Left lobe of liver (tissue), 2 donors: ENCODE measurements at places on chromosomes 16 and 17. TPM values are rescaled to one million over a fixed set of nuclear protein-coding genes. Genes with fewer than 3 reads are reported as not detected.
A peak's percentile ranks its signal among the peaks of the same experiment; 100 is the strongest.

GNG13 gene
- not detected for total RNA-seq

DNAAF1 gene
- total RNA-seq = not detected

C16orf86 gene
- total RNA-seq = 5.5 TPM

CD7 gene
- 1.4 TPM for total RNA-seq

BAHCC1 gene
- 8.0 TPM for total RNA-seq

ATP2A3 gene
- 3.9 TPM for total RNA-seq

ST6GALNAC2 gene
- 4.0 TPM for total RNA-seq

EFTUD2 gene
- 33.8 TPM for total RNA-seq

PRSS27 gene
- total RNA-seq = 0.45 TPM

DNA sequence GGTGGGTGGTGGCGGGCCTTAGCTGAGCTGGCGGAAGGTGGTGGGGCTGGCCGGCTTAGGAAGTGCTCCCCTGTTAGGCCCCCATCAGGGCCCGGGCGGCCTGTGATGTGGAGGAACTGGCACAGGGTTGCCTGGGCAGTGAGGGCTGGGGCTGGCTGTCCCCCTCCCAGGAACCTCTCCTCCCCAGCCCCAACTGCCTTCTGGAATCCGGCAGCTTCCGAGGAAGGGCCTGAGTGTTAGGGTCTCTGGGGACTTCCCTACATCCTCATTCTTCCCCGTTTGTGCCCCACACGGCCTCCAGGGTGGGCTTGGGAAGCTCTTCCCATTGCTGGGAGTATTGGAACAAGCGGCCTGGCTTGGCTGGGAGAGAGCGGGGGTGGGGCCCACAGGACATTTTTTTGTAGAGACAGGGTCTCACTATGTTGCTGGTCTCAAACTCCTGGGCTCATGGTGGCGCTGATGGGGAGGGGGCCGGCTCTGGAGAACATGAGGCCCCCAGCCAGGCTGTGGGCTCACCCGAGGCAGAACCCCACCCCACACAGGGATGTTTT is 89.9 kb upstream of the CIBAR2 start:
- no peak for DNase-seq

DNA sequence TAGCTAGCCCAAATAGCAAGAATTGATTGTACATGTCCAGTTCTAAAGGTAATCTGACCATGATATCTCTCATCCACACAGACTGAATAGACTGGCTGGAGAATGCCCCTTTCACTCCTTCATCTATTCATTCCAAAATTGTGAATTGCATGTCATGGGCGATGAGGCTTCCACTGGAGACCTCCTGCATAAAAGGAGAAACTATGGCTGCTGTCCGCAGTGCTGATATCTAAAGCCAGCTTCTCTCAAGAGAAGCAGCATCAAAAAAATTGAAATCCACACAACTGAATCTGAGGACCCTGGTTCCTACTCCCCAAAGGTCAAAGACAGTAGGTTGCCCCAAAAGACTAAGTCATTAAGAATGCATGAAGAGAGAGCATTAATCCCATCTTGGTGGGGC is 7.9 kb upstream of the SCNN1G start:
- DNase-seq = no peak

DNA sequence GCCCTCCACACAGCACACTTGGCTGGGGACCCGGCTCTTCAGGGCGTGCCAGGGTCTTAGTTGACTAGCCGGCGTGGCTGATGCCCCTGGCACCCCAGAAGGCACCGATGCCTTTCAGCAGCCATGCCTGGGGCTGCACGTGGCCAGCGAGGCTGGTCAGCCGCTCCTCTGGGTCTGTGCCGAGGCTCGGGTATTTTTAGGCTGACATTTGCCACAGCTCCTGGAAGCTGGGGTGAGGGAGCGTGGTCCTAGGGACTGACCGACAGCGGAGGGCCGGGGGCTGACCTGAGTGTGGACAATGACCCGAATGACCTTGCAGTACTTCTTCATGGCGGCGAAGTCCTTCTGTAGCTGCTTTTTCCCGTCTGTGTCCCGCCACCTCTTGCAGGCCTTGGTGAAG is 3.9 kb downstream of the RPL3L start:
- no peak for DNase-seq

- DNase-seq = no peak
These were observed 662 bp upstream of the TUBB3 start for GRCh38 chr16:89922477-89922883.

DNA sequence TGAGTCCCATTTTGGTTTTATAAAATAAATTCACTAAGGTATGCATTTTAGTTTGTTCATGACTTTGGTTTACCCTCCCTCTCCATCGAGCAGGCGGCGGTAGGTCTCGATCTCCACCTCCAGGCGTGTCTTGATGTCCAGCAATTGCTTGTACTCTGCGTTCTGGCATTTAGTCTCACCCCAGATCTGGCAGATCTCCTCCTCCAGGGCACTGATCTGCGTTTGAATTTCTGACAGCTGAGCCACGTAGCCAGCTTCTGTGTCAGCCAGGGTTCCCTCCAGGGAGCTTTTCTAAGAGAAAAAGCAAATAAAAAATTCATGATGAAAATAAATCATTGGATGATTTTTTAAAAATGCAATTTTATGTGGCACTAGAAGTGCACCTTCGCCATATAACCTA is 4.2 kb downstream of the KRT24 start:
- no peak for DNase-seq

DNA sequence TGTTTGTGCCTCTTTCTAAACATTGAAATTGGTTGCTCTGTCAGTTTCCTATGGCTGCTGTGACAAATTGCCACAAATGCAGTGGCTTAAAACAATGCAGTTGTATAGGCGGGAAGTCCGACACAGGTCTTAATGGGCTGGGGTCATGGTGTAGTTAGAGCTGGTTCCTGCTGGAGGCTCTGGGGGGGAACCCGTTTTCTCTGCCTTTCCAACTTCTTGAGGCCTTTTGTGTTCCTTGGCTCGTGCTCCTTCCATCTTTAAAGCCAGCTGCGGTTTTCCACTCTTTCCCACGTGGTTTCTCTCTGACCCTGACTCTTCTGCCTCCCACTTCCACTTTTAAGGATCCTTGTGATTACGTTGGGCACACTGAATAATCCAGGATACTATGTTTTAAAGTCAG is 12.5 kb downstream of the EPN2 start:
- no peak for DNase-seq

- no peak for DNase-seq
These were observed 58.4 kb upstream of the MTMR4 start for GRCh38 chr17:58572846-58573245.

- no peak for DNase-seq
These were observed 2.4 kb downstream of the EFNB3 start for GRCh38 chr17:7707446-7707845.

GRCh38 chr17:10059684-10060211 is 138.7 kb downstream of the GAS7 start:
- no peak for DNase-seq

DNA sequence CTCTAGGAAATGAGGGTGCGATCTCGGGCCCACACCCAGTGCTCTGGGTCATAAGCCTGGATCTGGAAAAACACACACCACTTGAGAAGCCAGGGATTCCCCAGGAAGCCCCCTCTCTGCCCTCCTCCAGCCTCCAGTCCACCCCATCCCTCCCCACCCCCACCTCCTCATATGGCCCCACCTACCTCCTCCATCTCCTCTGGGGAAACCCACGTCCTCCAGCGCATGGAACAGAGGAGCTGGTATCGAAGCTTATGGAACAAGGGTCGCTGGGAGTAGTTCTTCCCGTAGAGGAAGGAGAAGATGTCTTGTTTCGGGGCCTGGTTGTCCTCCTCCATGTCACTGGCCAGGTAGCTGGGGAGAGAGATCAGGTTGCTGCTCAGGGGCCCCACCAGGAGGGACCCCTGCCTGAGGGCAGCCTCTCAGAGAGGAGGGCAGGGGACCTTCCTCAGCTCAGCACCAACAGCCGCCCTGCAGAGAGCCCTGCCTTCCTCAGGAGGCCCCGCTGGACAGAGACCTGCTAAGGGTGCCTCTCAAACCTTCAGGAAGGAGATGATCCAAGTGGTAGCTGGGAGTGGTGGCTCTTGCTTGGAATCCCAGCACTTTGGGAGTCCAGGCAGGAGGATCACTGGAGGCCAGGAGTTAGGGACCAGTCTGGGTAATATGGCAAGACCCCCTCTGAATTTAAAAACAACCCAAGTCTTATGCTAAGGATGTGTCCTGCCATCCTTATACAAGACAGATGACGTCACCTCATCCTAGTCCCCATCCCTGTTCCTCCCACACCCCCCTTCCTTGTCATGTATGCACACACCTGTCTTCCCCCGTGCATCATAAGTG is 5.0 kb downstream of the SPDYE4 start:
- no peak for DNase-seq

DNA sequence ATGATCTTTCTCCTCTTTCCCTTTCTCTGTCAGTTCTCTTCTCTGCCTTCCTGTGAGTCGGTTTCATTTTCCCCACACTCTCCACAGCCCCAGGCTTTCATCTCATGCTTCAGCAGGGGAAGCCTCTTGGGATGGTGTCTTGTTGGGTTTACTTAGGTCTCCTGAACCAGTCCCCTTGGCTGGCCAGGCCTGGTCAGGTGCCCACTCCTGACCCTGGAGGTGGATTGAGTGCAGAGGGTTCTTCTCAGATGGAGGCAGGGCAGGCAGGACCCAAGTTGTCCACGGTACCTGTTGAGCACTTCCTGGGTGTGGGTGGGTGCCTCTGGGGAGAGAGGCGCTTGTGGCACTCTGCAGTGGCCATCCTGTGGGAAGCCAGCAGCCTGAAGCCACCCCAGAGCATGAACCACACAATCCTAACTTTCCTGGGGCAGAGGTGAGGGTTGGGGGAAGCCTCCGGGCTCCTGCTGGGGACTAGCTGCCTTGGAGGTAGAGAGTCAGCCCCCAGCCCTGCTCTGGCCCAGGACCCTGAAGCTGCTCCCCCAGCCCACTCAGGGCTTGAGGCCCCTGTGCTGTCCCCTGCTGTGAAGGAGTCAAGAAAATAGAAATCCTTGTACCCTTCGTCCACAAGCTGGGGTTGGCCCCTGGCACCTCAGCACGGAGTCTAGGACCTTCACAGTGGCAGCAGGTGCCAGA is 2.0 kb upstream of the RAP1GAP2 start:
- no peak for DNase-seq

- peak; percentile 23 for DNase-seq
These were observed 54.1 kb downstream of the TNFRSF13B start for GRCh38 chr17:16917671-16918394.

DNA sequence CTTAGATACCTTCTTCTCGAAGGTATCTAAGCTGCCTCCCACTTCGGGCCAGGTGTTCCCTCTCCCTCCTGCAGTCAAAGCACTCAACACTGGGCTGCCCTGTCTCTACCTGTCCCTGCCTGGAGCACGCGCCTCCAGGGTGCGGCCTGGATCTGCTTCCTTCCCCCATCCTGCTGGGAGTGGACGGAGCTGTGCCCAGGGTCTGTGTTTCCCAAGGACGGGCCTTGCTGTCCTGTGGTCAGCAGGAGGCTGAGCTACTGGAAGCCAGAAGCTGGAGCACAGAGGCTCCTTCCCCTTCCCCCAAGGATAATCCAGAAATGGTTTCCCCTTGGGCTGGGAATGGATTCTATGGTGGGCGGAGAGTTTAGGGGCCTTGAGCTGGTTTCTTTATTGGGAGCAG is 16.7 kb downstream of the LLGL2 start:
- no peak for DNase-seq

- no peak for DNase-seq
These were observed 766.5 kb upstream of the GOT2 start for GRCh38 chr16:59500601-59501000.

DNA sequence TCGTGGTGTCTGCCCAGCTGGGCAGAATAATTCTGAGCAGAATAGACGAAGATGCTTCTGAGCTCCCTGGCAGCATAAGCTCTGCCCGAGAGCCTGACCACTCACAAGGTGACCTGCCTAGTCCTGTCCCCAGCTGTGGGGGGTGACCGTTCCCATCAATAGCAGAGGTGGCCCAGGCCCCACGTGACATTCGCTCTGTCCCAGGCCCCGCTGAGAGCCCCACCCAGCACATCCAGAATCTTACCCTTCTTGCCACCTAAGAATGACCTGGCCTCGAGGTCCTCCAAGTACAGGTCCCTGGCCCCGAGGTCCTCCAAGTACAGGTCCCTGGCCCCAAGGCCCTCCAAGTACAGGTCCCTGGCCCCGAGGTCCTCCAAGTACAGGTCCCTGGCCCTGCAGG is 695 bp upstream of the TMEM204 start:
- DNase-seq = no peak

- no peak for DNase-seq
These were observed 47.8 kb upstream of the RASL10B start for GRCh38 chr17:35683591-35683990.

GRCh38 chr17:15154618-15155017 is 110.5 kb downstream of the PMP22 start:
- DNase-seq = no peak

- DNase-seq = no peak
These were observed 11.4 kb downstream of the ACSF3 start for GRCh38 chr16:89104930-89105571.

DNA sequence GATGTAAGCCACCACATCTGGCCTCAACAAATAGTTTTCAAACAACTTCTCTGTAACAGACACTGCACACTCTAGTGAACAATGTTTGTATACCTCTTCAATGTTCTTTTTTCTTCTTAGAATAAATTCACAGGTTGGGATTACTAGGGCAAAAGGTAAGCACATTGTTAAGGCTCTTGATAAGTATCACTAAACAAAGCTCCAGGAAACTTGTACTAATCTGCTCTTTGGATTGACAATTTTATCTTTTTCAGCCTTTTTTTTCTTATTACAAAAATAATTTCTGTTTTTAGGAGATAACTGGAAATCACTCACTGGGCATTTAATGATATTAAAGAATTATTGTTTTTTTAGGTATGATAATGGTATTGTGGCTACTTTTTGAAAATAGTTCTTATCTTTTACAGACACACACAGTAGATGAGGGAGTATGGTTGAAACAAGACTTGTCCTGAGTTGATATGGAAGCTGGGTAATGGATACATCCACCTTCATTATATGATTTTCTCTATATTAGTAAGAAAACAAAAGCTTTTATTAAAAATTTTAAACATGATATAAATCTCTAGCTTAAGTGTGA is 7.7 kb upstream of the MPRIP start:
- no peak for DNase-seq

- DNase-seq = no peak
These were observed 63.1 kb downstream of the SPAG9 start for GRCh38 chr17:51057534-51057933.

GRCh38 chr16:82433042-82433441 is 193.7 kb upstream of the CDH13 start:
- no peak for DNase-seq

DNA sequence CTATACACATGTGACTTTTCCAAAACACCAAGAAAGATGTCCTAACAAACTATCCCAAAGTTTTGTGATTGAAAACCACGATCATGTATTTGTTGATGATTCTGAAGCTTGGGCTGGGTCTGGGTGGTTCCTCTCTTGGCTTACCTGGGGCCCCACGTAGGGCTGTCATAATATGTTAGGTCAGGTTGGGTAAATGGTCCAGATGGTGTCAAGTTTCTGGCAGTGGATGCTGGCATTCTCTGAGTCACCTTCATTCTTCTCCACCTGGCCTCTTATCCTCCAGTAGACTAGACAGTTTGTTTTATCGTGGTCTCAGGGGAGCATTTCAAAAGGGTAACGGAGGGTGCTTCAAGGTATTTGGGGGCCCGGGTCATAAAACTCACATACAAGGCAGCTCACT is 39.4 kb downstream of the SYCE1L start:
- DNase-seq = no peak

GRCh38 chr17:37507111-37507510 is 17.4 kb downstream of the DUSP14 start:
- DNase-seq = peak; percentile 72

- DNase-seq = no peak
These were observed 73.3 kb downstream of the ENGASE start for GRCh38 chr17:79147746-79148506.

- no peak for DNase-seq
These were observed 1.8 kb upstream of the VPS4A start for GRCh38 chr16:69309316-69309715.
